Posterior vena cava (tissue), 2 donors: ENCODE measurements at places on chromosomes 12 and 14. TPM values are rescaled to one million over a fixed set of nuclear protein-coding genes. Genes with fewer than 3 reads are reported as not detected.

Gene ALDH1L2
- 25.1 TPM for total RNA-seq

Gene NR4A1
- 567 TPM for total RNA-seq

Gene CISTR
- total RNA-seq, result not detected

Gene PAN2
- 40.7 TPM for total RNA-seq

Gene TBX3
- total RNA-seq, result 6.3 TPM

Gene SLC39A5
- total RNA-seq, result not detected

Gene SLC5A8
- total RNA-seq, result not detected

Gene AQP6
- not detected for total RNA-seq

Gene ACOT6
- total RNA-seq, result not detected

Gene LGMN
- 71.1 TPM for total RNA-seq

DNA sequence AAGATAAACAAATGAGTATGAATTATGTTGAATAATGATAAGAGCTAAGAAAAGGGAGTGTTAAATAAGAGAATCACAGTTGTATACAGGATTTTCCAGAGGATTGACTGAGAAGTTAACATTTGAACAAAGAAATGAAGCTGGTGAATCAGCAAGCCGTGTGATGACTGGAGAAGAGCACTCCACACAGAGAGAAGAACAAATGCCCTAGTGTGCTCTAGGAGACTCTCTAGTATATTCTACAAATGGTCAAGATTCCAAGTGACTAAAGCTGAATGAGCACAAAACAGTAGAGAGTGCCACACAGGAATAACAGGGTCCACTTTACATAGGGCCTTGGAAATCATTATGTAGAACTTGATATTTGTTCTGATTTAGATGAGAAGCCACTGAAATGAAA, 587.1 kb upstream of the ATXN7L3B start:
- no peak for DNase-seq

GRCh38 chr14:61174987-61175386, 106.2 kb downstream of the TMEM30B start:
- DNase-seq, result no peak

DNA sequence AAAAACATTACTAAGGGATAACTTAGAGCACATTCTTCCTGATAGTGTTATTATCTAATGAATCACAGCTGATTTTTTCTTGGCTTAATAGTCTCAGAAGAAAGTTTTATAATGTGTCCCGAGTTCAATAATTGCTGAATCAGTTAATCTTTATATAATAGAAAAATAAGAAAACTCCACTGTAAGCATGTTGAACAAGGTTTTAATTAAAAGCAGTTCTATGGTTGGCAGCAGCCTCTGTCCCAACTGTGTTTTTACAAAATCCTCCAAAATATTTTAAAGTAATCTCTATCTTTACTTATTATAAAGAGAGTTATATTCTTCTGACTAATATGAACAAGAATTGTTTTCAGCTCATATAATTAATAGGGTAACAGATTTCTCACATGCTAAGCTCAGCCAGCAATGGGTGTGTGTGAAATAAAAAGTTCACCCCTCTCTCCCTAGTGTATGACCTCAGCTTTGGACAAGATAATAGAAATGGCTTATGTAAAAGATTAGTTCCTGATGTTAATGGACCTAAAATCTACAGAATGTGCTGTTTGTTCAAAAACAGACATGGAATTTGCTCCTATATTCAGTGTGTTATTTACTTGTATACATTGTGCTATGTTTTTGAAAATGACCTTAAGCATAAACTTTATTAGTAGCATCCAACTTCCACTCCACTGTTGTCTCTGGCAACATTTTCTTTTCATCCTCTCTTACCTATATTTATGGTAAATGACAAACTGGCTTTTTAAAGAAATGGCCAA, 67.1 kb upstream of the DCN start:
- DNase-seq, result no peak

DNA sequence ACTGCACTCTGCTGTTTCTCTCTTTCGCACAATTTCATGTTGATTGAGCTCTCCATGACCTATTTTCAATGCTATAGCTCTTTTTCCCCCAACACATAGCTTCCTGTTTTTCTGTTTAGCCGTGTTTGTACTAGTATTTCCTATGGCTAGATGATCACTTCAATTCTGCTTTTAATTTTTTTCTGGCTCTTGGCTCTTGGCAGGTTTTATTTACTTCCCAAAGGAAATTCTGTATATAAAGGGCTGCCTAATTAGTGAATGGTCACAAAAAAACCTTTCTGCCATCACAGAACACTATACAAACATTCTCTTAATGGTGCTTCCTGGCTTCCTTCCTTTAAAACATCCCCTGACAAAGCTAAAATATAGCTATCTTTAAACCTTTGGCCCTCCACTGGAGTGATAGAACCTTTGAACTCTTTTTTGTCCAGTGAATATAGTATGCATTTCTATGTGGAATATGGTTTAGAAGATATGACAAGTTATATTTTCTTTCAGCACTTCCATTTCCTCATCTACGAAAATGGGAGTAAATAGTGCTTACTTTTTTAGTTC, 88.2 kb downstream of the RASSF9 start:
- no peak for DNase-seq

DNA sequence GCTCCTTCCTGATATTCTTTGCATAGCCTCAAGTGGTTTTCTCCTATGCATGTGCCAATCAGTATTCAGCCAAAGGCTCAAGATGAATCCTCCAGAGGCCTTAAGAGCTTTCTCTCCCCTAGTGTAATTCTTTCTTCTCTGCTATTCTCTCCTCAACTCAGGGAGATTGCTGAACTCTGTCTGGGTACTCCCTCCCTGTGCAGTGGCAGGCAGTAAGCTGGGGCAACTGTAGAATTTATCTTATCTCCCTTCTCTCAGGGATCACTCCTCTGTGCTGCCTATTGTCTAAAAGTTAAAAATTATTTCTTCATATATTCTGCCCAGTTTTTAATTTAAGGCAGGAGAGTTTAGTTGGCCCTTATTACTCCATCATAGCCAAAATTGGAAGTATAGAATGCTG, 28.5 kb upstream of the RTRAF start:
- DNase-seq, result no peak

GRCh38 chr12:132197581-132198354, 53.5 kb downstream of the NOC4L start:
- DNase-seq, result no peak

DNA sequence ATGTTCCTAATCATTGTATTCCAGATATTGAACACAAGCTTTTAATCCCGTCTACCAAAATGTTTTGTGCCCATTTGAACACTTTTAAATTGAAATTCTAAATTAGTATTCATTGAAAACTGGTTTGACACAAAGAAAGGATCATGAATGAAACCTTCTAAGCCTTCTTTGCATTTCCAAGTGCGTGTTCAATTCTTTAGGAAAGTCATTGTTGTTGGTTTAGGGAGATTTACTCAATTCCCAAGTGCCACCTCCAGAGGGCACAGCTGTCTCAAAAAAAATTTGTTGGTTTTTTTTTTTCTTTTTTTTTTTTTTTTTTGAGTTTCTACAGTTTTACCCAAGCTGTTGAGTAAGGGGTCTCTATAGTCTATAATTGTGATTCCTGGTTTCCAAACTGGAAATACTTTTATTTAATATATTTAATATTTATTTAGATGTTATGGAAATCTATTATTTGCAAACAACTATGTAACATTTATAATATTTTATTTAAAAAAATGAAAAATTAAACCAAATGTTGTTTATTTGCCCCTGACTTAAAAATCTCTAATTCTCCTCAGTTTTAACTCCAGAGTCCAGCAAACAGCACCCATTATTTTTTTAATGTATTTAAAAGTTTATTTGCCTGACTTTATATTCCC, 79.9 kb downstream of the NEDD1 start:
- no peak for DNase-seq

DNA sequence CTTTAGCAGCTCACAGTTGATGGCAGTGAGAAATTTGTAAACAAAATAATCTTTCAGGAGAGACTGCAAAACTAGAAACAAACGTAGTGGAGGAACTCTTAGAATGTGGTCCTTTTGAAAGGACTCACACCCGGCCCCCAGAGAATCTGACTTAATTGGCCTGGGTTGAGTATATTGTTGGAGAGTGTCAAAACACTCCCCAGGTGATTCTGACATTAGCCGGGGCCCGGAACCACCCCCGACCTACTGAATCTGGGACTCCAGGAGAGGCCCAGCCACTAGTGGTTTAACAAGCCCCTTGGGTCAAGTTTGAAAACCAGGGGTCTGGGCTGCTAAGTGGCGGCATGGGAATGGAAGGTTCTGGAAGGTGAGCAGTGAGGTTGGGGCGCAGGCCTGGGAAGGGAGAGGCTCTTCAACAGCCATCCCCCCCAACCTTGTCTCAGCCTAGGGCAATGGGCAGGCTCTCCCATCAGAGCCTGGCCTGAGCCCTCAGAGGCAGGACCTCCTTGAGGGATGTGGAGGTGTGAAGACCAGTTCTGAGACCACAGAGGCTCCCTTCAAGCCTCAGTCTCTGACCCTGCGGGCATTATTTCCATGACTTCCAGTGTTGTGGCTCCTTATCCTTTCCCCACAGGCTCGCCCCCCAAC, 1.1 kb upstream of the ELK3 start:
- no peak for DNase-seq

DNA sequence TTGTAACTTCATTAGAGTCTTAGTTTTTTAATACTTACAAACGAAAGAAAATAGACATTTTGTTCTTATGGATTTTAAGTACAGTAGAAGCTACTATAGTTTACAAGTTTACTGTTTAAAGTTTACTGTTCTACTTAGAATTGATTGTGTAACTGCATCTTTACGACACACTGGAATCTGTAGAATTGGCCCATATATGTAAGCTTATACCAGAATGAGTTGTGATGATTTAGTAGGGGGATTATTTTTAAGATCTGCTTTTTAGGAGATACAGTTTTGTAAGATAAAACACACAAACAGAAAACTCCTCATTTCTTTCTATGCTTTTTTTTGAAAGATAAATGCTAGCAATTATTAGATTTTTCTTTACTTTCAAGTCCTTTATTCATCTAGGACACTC, 30.2 kb upstream of the NAV3 start:
- no peak for DNase-seq

GRCh38 chr12:38282886-38283285, 33.7 kb upstream of the ALG10B start:
- DNase-seq, result no peak

DNA sequence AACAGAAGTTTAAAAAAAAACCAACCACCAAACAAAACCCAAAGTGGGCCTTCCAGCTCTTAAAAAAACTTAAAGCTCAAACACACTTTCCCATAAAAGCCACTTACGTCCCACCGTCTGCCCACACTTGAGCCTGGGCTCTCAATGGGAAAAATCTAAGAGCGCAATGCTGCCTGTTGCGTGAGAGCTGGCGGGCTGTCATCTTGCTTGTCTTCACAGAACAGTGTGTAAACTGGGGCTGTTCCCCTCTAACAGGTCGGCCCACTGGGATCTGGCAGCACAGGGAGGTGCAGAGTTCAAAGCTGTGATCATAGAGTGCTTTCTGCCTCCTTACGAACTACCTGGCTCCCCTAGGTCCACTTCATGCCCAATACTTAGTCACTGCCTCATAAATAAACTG, 80.0 kb downstream of the DICER1 start:
- DNase-seq, result no peak

GRCh38 chr12:10368206-10369171, 21.4 kb downstream of the KLRK1 start:
- DNase-seq, result no peak

GRCh38 chr12:2402073-2402579, 349.3 kb downstream of the CACNA1C start:
- DNase-seq, result no peak

GRCh38 chr12:79414252-79414651, 276.5 kb downstream of the PAWR start:
- DNase-seq, result no peak

DNA sequence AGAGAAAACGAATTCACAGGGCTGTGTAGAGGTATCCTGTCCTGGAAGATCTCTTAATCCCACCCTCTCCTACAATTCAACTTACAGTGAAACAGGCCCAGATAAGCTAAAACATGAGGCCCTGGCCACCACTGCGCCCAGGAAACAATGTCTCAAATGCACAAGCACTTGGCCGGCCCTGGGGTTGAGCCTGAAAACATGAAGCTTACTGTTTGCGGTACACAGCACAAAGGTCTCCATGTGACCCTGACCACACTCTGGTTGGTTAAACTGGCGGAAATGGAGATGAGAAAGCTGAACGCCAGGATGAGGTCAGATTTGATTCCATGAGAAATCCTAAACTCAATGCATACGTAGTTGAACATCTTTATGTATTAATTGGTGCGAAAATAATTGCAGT, 16.4 kb downstream of the WSB2 start:
- no peak for DNase-seq

- no peak for DNase-seq
Observed at GRCh38 chr14:28542040-28542439, 224.5 kb upstream of the FOXG1 start.

- DNase-seq, result no peak
Observed at GRCh38 chr12:33588725-33589405, 149.2 kb upstream of the SYT10 start.
